ENCODE measurements at places on chromosomes 7 and 10. TPM values are rescaled to one million over a fixed set of nuclear protein-coding genes. Genes with fewer than 3 reads are reported as not detected.

DNA sequence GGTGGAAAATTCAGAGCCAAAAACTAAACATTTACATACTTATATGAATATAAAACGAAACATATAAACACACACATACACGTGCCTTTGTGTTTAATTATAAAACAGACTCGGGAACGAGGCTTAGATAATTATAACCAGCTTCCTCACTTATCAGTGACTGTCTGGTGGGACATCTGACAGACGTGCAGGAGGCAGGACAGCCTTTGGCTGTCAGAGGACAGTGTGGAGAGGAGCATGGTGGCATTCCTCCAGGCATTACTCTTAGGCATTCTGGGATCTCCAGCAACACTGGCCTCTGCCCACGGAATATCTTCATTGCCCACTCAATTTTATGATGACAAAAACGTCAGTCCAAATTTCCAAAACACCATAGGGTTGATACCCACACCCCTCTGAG is 262.2 kb upstream of the NFE2L3 start:
- DNase-seq = no peak

DNA sequence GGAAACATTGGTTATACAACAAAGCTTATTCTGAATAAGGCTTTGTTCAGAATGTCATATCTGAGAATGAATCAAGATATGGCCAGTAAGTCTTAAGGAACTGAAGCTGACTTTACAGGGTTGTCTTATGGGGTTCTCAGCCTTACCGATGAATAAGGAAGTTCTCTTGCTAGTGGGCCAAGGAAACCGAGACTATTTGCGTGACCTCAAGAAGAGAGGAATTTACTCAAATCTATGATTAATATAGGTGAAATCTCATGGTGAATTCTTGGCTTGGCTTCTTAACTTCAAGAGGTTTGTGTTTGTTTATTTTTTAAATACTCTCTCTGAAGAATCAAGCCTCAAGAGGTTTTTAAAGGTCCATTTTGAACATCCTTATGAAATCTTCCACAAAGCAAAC is 4.7 kb upstream of the MRLN start:
- no peak for DNase-seq

DNA sequence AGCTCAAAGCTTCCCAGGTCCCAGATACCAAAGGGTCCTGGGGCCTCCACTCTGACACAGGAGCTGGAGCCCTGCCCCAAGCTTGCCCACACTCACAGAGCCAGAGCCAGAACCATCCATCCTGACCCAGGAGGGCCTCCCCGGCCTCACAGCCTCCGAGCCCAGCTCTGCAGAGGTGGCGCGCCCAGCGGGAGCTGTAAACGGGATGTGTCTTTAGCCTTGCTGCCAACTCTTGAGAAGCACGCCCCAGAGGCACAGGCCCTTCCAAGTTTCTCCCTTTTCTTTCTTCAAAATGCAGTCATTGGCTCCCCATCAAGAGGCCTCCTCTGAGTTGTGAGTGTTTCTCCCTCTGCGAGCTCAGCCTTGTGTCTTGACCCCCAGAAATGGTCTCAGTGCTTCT is 75.0 kb downstream of the PDGFA start:
- DNase-seq = no peak

GRCh38 chr7:137603043-137603442 is 243.7 kb downstream of the DGKI start:
- no peak for DNase-seq

DNA sequence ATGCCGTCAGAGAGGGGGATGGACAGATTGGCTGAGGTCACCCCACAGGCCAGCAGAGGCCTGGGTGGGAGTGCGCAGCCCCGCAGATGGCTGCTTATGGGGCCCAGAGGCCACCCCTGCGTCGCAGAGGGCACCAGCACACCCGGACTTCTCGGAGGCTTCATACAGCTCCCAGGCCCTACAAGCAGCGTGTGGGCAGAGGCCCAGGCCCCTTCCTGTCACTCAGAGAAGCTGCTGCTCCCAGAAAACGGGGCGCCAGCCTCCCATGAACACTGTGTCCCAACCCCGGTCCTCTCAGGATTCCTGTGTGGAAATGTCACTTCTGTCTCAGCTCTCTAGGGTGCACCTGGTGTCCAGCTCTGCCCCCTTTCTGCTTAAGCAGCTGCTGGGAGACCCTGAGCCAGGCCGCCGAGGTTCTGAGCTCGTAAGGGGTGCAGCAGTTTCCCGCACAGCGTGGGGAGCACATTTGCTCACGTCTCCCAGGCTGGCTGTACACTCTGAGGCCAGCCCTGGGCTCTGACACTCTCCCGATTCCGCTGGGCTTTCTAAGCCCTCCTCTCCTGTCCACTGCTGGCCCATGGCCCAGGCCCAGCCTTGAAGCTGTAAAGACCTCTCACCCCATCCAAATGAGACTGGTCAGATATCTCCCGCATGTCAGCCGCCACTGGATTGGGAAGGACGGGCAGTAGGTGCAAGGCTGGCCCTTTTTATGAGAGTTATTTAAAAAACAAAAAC is 6.8 kb downstream of the GPR146 start:
- DNase-seq = no peak

GRCh38 chr7:44911911-44912310 is 26.6 kb upstream of the PURB start:
- DNase-seq = no peak

DNA sequence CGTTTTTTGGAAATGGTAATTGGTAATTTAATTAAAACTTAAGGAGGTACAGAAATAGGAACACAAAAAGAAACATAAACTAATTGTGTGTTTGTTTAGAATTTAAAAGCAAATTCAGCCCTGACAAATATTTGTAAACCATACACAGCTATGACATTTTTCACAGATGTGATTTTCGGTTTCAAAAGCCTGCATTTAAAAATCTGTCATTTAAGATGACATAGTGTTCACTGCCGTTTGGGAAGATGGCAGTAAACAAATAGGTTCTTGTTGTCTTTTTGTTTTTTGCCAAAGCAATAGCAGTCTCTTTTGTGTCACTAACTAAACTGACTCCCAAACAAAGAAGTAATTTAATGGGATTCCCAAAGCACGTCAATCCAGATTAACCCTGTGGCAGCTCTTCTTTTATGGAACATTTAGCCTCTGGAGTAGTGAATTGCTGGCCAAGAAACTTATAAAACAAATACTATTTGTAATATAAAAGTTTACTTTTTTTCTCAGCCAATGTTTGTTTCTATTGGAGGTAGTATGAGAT is 697.6 kb downstream of the PHTF2 start:
- DNase-seq = no peak

DNA sequence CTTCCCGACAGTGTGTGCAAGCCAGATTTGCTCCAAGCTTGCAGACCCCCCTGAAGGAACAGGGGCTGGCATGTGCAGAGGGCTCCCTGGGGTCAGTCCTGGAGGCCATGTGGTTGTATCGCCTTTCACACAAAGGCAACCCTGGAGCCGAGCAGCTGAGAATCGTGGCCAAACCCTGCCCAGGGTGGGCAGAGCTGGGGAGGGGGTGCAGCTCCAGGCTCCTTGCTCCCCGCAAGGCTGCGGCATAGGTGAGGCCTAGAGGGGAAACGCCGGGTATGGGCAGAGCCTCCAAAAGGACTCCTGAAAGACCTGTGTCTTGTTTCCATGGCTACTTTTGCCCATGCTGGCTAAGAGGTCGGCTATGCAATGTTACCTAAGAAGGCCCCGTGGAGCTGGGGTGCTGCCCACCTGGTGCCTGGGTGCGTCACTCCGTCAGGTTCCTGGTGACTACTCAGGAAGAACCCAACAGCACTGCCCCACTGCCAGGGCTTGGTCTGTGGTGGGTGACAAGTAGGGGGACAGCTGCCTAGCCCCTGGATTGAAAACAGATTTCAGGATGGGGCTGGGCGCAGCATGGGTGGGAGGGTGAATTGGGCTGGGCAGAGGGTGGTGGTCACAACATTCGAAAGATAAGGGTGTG is 171.0 kb upstream of the SHH start:
- DNase-seq = no peak

- DNase-seq = peak; percentile 61
Measured at GRCh38 chr7:95723583-95724180, 48.7 kb upstream of the DYNC1I1 start.

GRCh38 chr7:104133238-104133637 is 74.6 kb downstream of the ORC5 start:
- no peak for DNase-seq

- DNase-seq = no peak
Measured at GRCh38 chr10:131396121-131397050, 84.9 kb upstream of the TCERG1L start.

DNA sequence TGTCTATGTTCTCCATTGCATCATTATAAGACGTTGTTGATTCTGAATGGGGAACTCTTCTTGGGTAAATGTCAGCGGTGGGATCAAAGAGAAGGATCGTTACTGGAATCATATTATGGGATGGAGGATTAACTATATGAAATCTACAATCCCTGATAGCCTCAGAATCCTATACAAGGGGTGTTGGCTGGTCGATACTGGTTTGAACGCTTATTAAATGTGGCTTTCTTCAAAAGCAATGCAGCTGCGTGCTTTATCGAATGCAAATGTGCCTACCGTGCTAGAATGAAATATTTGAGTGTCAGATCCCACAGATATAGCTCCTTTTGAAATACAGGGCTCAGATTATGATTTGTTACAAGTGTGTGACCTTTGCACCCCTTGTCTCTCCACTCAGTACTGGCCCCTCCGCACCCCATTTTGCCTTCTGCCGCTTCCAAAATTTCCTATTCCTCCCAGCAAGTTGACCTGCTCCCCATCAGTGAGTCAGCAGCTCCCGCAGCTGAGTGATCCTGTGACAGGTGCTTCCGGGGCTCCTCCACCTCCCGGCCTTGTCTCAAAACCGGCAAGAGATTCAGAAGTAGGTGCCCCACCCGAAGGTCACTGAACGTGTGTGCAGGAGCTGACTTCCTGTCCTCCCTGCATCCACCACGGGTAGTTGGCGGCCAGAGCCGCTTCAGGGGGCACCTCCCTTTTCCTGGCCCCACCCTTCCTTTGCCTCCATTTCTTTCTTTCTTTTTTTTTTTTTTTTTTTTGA is 76.6 kb downstream of the PTPRE start:
- no peak for DNase-seq

GRCh38 chr10:120950051-120950561 is 98.9 kb downstream of the WDR11 start:
- no peak for DNase-seq

- no peak for DNase-seq
Measured at GRCh38 chr7:149284343-149284742, 22.3 kb downstream of the ZNF783 start.

DNA sequence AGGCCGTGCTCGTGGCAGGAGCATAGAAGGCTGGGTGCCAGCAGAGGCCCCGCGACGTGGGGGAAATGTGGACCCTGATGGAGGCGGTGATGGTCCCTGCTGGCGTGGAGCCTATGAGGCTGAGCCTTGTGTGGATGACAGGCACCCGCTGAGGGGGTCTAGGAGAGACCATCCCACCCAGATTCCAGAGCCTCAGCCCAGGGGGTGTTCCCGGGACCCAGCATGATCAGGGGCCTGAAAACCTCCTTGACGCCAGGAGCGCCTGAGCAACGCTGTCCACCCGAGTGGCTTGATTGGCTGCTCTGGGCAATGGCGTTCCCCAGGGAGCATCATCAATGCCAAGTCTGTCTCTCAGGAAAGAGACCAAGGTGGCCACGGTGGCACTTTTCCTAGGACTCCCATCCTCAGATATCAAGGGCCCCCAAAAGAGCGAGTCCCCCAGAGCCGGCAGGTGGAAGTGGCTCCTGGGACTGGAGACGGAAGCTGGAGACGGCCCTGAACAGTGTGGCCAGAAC is 61.1 kb downstream of the PWWP2B start:
- DNase-seq = no peak

DNA sequence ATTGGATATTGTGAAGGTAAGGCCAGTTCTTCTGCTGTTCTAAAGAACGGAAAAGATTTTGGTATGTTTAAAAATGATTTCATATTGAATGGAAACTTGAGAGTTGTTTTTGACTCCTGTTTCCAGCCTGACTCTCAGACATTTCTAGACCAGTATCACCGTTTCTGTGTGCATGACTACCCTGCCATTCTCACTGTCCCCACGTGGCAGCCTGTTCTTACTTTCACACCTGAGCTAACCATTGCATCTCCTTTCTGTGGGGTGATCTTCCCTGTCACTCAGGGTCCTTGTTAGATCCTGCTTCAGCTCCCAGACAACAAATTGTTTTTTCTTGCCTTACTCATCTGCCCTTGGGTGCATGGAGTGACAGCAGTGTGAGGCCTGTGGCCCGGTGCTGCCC is 38.9 kb downstream of the GLRX3 start:
- DNase-seq = no peak

GRCh38 chr10:129867631-129868179 is 96.4 kb downstream of the EBF3 start:
- no peak for DNase-seq

- no peak for DNase-seq
Measured at GRCh38 chr7:135943134-135943879, 33.9 kb downstream of the MTPN start.

DNA sequence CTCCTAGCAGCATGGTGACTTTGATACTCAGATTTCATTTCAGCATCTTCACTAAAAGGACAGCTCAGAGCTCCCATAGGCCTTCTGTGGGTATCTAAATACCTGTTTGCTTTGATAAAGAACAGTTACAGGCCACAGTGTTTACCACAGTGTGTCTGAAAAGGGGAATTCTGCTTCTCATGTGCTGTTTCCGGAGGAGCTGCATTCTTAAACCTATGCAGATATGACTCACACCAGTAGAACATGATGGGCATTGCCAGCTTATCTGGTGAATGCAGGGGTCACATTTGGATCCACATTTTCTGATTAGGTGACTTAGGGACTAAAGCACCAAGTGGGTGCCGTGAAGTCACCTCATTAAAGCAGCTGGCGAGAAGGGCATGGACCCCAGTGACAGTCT is 52.6 kb downstream of the TRRAP start:
- DNase-seq = no peak

DNA sequence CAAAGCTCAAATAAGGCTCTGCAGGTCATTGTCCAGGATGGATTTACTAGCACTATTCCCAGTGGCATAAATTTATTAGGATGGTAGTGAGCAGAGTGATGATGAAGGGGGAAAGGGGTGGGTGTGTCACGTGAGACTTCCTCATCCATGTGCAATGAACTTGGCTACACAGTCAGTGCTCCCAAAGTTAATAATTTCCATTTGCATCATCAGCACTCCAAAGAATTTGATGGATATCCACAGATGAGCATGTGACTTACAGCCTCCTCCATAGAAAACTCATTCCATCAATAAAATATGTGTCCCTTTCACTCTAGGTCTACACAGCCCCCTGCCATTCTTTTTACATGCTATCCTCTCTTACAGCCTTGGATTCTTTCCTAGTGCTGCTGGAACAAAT is 142.6 kb upstream of the PLPP4 start:
- DNase-seq = no peak

Gene ABCA13
- 0.09 TPM for total RNA-seq

Gene CFAP58
- total RNA-seq = not detected

Gene CEP55
- total RNA-seq = 64.5 TPM

Gene CTBP2
- 97.2 TPM for total RNA-seq

Gene CHCHD3
- total RNA-seq = 102 TPM

Gene AOAH
- not detected for total RNA-seq

Gene OR6B1
- total RNA-seq = not detected

Gene CREB5
- total RNA-seq = 9.1 TPM

Gene SPDYE11
- not detected for total RNA-seq

Gene TBX20
- 2.1 TPM for total RNA-seq

Gene CAPZA2
- 281 TPM for total RNA-seq

Gene OR9A2
- total RNA-seq = not detected

Measured in Caco-2 (cell line).